ENCODE measurements at places on chromosomes 2 and 18. TPM values are rescaled to one million over a fixed set of nuclear protein-coding genes. Genes with fewer than 3 reads are reported as not detected.

GRCh38 chr2:36960005-36960675 is 6.2 kb downstream of the STRN start:
- no peak for DNase-seq

- DNase-seq, result no peak
Measured at GRCh38 chr2:206562375-206562774, 79.9 kb upstream of the FAM237A start.

- DNase-seq, result no peak
Measured at GRCh38 chr2:144708626-144709025, 188.7 kb upstream of the ZEB2 start.

- no peak for DNase-seq
Measured at GRCh38 chr2:126890551-126891450, 7.9 kb upstream of the TEX51 start.

GRCh38 chr2:20242727-20243377 is 17.9 kb upstream of the SDC1 start:
- DNase-seq, result no peak

DNA sequence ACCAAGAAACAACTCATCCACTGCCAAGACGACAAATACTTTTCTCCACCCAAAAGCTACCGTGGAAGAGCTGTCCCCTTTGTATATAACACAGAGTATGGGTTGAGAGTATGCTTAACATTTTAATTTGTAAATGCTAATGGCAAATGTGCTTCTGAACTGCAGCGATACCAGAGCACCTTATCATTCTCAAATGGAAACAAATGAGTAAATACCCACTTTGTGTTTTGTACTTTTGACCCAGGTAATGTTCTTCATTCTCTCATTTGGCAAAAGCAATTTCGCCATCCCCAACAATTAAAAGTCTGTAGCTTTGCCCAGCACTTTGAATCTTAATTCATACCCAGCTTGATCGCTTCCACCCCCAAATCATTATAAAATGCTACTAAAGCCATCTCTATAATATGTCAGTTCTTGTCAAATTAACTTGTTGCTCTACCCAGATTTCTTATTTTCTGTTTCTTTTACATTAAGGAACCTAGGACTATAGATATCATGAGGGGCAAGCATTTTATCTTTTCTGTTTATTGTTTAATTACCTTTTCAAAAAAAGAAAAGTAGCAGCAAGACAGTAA is 6.2 kb upstream of the POU3F3 start:
- no peak for DNase-seq

POTEC gene
- not detected for total RNA-seq

GRCh38 chr2:142877216-142877838 is at the start of gene KYNU:
TSS of gene KYNU (plus strand) at chr2:142877664. CDS start at chr2:142885368, 7,704 bp downstream.
- DNase-seq, result no peak

DNA sequence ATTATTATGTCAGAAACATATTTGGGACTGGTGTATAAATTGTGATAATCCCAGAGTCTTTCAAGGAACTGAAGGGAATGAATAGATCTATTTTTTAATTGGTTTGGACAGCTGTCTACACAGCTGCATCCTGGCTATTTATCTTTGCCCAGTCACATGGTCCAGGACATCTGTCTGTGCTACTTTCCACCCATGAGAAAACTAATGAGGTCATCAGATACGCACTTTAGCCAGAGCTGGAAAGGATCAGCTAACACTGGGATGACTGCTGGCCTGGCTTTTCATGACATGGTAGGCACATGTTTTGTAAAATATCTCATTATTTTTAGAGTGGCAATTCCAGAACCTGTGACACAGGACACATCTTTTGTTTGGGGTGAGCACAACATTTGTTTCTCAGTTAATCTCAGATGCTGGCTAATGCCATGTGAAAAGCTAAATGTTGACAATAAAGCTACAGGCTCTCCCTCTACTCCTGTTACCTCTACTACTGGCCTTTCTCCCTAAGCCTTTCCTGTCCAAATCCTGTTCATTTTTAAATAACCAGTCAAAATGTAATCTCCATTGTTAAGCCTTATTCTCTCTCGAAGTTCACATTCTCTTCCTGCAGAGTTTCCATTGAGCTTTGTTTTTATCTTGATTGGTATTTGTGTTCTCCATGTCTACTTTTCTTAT is 500.7 kb downstream of the RIT2 start:
- DNase-seq, result no peak

ASXL3 gene
- total RNA-seq, result 1.4 TPM
